ENCODE measurements at places on chromosomes 2 and 18.

- DNase-seq = no peak
Measured at GRCh38 chr2:234910186-234910679, 41.6 kb upstream of the SH3BP4 start.

- DNase-seq = no peak
Measured at GRCh38 chr2:216761133-216761532, 65.8 kb upstream of the IGFBP5 start.

DNA sequence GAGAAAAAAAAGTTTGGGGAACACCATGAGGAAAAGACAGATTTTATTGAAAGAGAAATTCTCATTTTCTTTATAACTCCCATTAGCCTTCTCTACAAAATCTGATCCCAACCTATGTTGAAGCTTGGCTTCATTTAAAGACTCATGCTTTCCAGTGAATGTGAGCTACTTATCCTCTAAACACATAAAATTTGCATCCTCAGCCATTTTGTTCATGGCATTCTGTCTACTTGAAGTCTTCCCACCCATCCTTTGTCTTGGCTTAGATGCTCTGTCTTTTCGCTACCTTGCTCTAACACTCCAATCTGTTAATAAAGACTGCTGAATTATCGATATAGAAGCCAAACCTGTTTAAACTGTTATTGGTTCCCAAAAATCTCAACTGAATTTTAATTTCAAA lies 39.3 kb downstream of the GDF7 start:
- no peak for DNase-seq

GRCh38 chr2:204027091-204027490 lies 90.5 kb downstream of the ICOS start:
- peak; percentile 25 for DNase-seq

DNA sequence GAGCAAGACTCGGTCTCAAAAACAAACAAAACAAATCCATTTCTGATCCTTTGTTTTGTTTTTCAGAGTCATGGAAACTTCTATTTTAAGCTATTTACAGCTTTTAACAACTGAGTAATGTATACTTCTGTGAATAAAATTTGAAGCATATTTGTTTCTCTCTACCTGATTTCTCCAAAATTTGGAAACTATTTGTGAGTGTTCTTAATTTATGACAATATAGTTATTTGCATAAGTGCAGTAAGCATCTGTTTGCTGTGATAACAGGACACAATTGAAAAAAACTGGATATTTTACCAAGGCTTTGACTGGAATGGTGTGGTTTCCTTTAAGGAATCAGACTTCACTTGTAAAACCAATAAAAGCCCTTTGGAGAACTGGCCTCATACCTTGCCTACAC lies 53.3 kb upstream of the GULP1 start:
- DNase-seq = no peak

DNA sequence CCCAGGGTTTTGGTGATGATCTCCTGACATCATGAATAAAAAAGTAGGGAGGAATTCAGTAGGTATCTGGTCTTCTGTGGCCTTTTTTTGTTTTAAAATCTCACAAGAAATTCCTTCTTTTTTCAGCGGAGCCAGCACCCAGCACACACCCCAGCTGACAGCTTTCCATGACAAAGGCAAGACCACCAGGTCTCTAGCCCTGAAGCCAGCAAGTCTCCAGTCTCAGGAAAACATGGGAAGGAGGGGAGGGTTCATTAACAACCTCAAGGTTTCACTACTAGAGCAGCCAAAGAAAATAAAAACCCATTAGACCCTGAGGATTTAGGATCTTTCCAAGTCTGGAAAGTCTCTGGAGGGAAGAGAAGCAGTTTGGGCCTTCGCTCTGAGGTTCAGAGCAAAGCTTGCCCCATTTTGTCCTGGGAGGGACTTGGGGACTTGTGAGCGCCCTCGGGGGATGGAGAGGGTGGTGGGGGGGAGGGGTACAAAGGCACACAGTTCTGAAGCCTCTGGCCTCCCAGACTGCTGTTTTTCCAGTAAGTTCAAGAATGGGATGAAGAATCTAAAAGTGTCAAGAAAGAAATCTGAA lies 9.0 kb downstream of the FOXI3 start:
- no peak for DNase-seq

GRCh38 chr2:57022496-57022895 lies 838.7 kb downstream of the CCDC85A start:
- no peak for DNase-seq

GRCh38 chr2:112869258-112869842 lies 32.8 kb upstream of the IL1B start:
- peak; percentile 40 for DNase-seq

- DNase-seq = no peak
Measured at GRCh38 chr18:31497404-31497835, 557 bp upstream of the DSG2 start.

- peak; percentile 33 for DNase-seq
Measured at GRCh38 chr2:10123281-10123680, 742 bp downstream of the RRM2 start.

DNA sequence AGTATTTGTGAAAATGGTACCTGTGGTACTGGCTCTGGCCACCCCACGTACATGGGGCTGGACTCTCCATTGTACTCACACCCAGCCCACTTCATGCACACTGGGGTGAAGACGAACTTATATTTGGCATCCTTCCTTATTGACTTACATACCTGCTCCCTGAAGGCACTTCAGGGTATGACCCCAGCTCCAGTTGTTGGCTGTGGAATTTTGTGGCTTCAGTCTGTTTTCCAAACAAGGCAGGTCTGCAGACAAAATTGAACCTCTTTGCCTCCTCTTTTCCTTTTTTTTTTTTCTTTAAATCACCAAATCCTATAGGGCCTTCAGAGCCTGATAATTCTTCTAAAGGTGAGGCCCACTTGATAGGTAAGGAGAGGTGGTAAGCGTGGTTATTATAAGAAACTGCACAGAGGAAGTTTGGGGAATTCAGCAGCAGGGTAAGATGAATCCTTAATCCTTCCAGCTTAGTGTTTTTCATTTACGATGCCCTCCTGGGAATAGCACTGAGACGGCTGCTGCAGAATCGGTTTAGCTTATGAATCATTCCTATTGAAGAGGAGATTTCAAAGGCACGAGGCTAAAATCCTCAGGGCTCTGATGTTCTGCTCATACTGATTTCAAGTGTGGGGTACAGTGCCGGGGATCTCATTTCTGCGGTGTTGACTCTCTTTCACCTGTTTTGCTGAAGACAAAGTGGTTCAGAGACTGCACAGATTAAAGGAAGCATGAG lies 55.2 kb downstream of the KIF5C start:
- DNase-seq = no peak

DNA sequence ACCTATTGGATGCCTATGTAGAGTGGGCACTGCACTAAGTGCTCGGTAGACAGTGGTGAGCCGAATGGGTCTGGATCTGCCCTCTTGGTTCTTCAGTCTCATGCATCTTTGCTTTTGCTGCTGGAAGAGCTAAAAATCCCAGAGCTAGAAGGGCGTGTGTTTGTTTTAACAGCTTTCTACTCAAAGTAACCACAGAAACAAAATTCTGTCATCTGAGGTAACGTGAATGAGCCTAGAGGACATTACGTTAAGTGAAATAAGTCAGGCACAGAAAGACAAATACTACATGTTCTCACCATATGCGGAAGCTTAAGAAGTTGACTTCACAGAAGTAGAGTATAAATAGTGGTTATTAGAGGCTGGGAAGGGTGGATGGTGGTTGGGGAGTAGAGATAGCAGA lies 119.8 kb downstream of the PLB1 start:
- DNase-seq = no peak

DNA sequence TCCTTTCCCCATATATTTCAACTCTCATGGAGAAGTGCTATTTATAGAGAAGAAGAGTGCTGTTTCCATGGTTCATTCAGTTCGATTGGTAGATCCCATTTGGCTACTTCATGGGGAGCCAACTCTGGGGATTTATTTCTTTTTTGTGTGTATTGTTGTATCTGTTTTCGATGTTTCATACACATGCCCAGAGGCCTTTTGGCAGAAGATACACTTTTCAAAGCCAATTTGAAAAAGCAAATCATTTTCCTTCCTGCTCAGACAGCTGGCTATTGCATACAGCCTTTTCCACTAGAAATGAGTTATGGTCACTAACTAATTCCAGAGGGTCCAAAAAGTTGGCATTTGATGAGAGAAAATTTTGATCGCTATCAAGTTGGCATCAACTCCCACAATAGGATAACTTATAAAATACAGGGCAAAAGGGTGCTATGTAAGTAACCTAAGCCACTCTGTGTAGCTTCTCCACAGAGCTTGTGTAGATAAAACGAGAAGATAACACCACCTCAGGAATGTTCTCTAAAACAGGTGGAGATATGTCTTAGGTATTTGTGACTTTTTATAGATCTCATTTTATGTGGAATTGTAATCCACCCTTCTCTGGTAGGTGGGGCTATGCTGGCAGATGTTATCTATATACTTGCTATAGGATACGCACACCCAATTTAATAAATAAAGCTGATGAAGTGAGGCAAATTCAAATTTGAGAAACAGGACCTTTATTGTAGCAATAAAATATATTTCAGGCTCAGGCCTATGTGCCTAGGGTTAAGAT lies 798.5 kb downstream of the SATB2 start:
- DNase-seq = no peak

GRCh38 chr2:174445248-174445647 lies 41.6 kb downstream of the GPR155 start:
- no peak for DNase-seq

GRCh38 chr2:234565201-234565600 lies 68.3 kb upstream of the ARL4C start:
- DNase-seq = no peak

- DNase-seq = no peak
Measured at GRCh38 chr2:96934182-96934495, 52.2 kb downstream of the FAM178B start.

DNA sequence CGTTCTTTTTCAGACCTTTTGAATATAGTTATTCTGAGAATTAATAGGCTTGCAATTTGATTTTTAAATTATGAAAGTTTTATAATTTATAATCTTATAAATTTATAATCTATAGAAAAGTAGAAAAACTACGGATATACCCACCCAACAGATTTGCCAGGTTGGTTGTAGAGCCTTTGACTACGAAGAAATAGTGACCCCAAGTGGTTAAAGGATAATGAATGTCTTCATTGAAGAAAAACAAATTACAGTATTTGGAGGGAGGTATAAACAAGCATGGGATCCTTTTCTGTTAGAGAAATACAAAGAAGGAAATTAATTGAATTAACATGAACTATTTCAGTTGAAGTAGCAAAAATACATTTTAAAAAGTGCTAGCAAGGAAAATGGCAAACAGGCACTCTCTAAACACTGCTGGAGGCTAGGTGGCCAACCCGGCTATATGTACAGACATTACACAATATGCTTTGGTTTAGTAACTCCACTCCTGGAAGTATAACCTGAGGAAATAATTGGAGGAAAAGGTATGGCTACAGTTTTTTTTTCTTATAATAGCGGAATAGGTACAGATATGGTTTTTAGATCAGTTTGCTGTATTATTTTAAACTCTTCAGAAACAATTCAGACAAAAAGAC lies 110.9 kb downstream of the MIB1 start:
- no peak for DNase-seq

DNA sequence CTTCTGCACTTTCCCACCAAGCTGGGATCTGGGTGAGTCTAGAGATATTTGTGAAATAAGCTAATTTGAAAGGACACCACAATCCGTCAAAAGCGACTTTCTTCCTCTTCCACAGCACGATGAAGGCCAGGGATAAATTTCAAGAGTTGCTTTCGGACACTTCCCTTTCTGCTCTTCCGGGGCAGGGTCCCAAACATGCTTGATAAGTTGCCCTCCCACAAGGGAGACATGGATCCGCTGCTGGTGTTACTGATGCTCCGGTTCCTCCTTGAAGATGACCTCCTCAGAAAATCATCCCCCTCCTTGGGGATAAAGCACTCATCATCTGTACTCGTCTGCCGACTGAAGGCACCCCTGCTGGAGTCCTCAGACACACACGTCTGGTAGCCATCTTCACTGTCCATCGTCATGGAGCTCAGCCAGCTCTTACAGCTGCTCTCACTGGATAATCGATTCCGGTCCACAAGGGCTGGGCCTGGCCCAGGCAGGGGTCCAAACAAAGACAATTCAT lies 28.2 kb downstream of the CYTIP start:
- DNase-seq = no peak

DNA sequence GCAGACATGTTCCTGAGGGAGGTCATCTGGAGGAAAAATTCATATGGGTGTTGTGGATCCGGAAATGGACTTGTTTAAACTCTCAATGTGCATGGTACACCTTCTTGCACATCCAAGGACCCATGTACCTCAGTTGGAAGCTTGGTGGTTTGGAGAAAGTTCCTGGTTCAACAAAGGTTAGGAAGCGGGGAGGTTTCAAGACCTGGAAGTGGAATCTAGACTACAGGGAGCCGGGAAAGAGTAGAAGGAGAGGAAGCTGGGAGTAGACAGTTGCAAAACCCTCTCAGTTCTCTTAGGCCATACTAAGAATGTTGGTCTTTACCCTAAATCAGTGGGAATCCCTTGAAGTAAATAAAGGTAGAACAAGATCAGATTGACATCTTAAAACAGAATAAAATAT lies 209.8 kb upstream of the SPOPL start:
- DNase-seq = no peak

DNA sequence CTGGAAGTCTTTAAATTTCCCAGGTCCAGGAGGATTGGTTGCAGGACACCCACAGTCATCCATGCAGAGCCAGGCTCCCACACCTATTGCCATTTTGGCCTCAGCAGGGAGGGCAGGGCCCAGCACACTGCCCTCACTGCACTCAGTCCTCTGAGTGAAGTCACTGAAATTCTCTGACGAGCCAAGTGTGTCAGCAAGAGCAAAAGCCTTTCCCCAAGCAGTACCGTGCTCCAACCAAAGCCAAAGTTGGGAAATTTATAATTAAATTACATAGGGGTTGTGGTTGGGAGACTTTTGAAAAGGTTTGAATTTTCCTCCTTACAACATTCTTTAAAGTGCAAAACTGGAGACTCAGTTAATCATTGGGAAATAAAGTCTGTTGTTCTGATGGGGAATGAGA lies 98.5 kb upstream of the CD226 start:
- no peak for DNase-seq

- DNase-seq = no peak
Measured at GRCh38 chr18:33135951-33136660, 304.4 kb downstream of the CCDC178 start.

GRCh38 chr2:64140665-64141200 lies 3.5 kb downstream of the PELI1 start:
- DNase-seq = no peak

DNA sequence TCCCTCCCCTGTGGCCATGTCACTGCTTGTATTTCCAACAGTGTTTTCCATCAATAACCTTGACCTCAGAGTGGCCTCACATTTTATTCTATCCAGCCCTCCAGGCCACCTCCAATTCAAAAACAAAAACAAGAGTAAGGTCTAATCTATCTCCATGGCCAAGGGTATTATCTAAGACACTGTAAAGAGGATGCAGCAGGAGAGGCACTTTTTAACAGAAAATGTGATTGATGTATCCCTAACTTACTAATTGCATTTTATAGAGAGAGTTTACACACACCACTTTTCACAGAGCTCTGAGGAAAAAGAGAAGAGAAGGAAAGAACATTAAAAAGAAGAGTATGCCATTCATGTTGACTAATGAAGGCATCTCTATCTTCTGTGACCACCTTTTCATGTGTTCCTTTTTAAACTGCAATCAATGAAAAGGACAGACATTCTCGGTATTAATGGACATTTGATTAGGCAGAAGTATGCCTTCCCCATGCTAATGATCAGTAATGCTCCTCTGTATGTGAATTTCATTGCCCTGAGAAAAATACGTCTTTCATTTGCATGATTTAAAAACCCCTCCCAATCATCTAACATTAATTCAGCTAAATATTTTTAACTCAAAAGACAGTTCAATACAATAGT lies 653.3 kb upstream of the POU3F3 start:
- no peak for DNase-seq

All from activated naive CD4-positive, alpha-beta T cell treated with Interleukin-2 at 50 U/mL for 16 hours (primary cell).